ENCODE measurements at places on chromosomes 2 and 18. TPM values are rescaled to one million over a fixed set of nuclear protein-coding genes. Genes with fewer than 3 reads are reported as not detected.

Gene DNAJC5G
- not detected for total RNA-seq

Gene C2orf15
- total RNA-seq, result 0.16 TPM

Gene VIT
- not detected for total RNA-seq

Gene ASTL
- not detected for total RNA-seq

Gene COL4A3
- total RNA-seq, result not detected

Gene RAD51AP2
- not detected for total RNA-seq

Gene C1GALT1C1L
- total RNA-seq, result 1.5 TPM
